H7 (cell line): ENCODE measurements at places on chromosomes 11 and 22. TPM values are rescaled to one million over a fixed set of nuclear protein-coding genes. Genes with fewer than 3 reads are reported as not detected.
A peak's percentile ranks its signal among the peaks of the same experiment; 100 is the strongest.

Gene YPEL1
- total RNA-seq: 2.2 and 6.4 TPM in 2 replicates

Gene FOLH1
- total RNA-seq: not detected in 2 replicates

Gene PTPN5
- 1.7 and 3.0 TPM in 2 replicates for total RNA-seq

Gene TSSK2
- total RNA-seq: not detected in 2 replicates

Gene TIMP3
- 5.0 and 6.7 TPM in 2 replicates for total RNA-seq

Gene TMEM126B
- total RNA-seq: 61.3 and 64.2 TPM in 2 replicates

Gene RGL4
- not detected in 2 replicates for total RNA-seq

- DNase-seq: no peak
These were observed 51.6 kb downstream of the CEP164 start for GRCh38 chr11:117378976-117379865.

GRCh38 chr22:22576244-22576988 is 17.4 kb upstream of the PRAME start:
- peak; percentile 86 for DNase-seq

GRCh38 chr11:96393753-96394348 is 4.0 kb downstream of the JRKL start:
- peak; percentile 30 for DNase-seq

DNA sequence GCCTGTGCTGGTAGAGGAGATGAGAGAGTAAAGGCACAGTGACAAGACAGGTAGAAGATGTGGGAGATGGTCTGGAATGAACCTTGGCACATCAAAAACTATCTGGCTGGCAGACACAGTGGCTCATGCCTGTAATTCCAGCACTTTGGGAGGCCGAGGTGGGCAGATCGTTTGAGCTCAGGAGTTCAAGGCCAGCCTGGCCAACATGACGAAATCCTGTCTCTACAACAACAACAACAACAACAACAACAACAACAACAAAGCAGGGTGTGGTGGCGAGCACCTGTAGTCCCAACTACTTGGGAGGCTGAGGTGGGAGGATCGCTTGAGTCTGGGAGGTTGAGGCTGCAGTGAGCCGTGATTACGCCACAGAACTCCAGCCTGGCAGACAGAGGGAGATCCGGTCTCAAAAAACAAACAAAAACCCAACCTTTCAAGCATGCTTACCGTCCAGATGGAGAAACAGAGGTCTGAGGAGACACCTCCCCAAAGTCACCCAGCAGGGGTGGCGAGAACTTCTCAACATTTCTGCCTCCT is 11.8 kb downstream of the KCTD21 start:
- DNase-seq: no peak

- no peak for DNase-seq
These were observed 769.8 kb downstream of the METTL15 start for GRCh38 chr11:28878025-28878424.

DNA sequence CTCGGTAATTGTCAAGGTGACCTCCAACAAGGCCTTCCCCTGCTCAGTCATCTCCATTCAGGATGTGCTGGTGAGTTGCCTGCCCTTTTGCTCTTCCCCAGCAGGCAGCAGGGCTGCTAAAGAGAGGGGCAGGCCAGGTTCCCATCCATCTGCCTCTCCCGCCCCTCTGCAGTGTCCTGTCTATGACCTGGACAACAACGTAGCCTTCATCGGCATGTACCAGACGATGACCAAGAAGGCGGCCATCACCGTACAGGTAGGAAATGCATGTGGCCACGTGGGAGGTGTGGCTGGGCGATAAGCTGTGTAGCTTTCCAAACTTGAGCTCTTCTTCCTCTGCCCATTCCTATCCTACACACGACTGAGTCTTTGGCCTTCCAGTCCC is 4.0 kb downstream of the SIDT2 start:
- no peak for DNase-seq

GRCh38 chr11:57761301-57762234 is at the start of gene CTNND1:
Gene CTNND1, plus strand, starts transcription at chr11:57761802. Its CDS starts 29,677 bp downstream, at chr11:57791479.
- peak; percentile 89 for DNase-seq

- peak; percentile 91 for DNase-seq
These were observed 1.5 kb downstream of the TCIRG1 start for GRCh38 chr11:68040101-68040956.

- DNase-seq: peak; percentile 51
These were observed 15.6 kb downstream of the ARAP1 start for GRCh38 chr11:72736452-72737069.

DNA sequence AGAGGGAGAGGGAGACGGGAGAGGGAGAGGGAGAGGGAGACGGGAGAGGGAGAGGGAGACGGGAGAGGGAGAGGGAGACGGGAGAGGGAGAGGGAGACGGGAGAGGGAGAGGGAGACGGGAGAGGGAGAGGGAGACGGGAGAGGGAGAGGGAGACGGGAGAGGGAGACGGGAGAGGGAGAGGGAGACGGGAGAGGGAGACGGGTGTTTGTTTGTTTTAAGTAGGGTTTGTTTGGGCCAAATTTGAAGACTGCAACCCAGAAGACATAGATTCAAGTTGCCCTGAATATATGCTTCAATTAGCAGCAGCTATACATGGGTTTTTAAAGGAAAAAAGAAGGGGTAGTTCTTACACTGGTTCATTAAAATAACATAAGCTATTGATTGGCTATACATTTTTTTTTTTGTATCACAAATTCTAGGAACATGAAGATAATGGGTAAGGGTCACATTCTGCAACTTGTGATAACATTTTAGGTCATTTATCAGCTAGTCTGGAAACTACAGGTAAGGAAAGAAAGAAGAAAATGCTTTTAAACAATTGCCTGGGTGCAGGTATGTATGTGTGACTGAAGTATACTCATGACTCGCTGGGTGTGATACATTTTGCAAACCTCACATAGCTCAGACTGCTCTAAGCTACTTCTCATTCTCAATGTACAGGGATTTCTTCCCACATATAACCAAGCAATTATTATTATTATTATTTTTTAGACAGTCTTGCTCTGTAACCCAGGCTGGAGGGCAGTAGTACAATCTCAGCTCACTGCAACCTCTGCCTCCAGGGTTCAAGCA is 67.3 kb downstream of the MCHR1 start:
- no peak for DNase-seq

GRCh38 chr11:33868647-33869461 is 23.0 kb downstream of the LMO2 start:
- peak; percentile 76 for DNase-seq

- no peak for DNase-seq
These were observed 20.0 kb downstream of the PRG3 start for GRCh38 chr11:57360991-57361390.
